Activated CD4-positive, CD25-positive, alpha-beta regulatory T cell treated with anti-CD3 and anti-CD28 coated beads, Interleukin-2, amount 50 U/mL, for 16 hours (primary cell): ENCODE measurements at places on chromosomes 6 and 20.

GRCh38 chr6:129555206-129555832 is 154.7 kb downstream of the ARHGAP18 start:
- DNase-seq: no peak

DNA sequence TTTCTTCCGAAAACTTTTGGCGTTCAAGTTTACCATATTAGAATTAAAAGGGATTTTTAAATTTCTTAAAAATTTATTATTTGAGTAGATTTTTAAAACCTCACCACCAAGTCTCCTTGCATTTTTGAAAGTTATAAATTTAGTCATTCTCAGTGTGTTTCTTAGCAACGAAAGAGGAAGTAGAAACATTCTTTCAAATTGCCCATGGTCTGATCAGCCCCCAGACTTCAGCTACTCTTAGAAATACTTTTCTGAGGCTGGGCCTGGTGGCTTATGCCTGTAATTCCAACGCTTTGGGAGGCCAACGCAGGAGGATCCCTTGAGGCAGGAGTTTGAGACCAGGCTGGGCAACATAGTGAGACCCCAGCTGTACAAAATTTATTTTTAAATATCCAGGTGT is 15.1 kb upstream of the RTF2 start:
- no peak for DNase-seq

DNA sequence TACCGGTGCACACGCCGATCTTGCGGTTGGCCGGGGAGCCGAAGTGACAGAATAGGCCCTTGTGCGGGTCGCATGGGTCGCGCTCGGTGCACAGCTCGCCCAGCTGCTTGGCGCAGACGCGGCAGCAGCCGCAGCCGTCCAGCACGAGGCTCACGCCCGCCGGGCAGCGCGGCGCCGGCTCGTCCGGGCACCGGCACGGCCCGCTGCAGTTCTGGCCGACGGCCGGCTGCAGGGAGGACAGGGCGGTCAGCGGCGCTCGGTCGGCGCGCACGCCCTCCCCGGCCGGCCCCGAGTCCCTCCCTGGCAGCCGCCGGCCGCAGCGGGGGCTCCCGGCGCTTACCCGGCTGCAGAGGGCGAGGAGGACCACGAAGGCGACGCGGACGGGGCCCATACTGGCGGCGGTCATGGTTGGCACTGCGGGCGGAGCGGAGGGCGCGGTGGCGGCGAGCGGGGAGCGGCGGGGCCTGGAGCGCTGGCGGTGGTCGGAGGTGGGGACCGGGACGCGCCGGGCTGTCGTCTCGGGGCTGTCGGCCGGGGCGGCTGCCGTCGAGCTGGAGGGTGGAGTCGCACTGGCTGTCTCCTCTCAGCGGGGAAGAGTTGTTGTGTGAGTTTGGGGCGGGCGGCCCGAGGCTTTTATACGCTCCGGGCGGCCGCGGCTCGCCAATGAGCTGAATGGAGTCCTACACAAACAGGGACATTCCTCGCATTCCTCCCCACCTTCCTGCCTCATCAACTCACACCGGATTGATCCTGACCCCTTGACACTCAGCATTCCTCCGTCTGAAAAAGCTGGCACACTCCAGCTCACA is at the start of gene CCN2:
CCN2 (minus strand) TSS at position 606 of the 809 bp plus-strand sequence; CDS start at position 406, 200 bp downstream.
- no peak for DNase-seq

GRCh38 chr20:62381202-62381797 is 5.6 kb upstream of the RPS21 start:
- no peak for DNase-seq

DNA sequence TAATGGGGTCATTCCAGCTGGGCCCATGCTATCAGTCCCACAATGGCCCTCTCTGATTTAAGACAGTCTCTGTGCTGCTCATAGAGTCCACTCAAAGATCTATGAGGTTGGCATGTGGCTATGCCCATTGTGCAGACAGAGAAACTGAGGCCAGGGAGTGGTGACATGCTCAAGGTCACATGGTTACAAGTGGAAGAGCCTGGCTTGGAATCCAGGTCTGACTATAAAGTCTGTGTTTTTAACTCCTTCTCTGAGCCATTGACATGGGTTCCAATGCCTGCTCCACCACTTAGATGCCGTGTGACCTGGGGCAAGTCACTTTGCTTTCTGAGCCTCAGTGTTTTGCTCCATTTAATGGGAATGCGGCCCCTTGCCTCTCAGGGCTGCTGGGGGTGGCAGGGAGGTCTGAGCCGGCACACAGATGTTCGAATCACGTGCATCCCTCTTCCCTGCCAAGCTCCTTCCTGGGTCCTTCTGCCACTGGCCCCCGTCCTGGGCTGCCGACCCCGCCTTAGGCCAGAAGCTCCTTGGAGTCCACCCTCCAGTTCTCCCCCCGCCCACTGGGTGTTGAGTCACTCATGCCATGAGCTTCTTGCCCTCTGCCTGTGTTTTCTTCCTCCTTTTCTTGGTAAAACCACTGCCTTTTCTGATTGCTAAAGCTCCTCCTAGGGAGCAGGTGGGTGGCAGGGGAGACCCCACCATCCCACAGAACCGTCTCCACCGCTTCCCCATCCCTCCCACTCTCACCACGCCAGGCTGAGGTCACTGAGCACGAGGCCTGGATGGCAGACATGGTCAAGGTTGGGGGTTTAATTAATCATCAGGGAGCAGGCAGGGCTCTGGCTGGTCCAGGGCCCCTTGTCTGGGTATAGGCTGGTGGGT is 35.7 kb downstream of the CEBPB start:
- no peak for DNase-seq

DNA sequence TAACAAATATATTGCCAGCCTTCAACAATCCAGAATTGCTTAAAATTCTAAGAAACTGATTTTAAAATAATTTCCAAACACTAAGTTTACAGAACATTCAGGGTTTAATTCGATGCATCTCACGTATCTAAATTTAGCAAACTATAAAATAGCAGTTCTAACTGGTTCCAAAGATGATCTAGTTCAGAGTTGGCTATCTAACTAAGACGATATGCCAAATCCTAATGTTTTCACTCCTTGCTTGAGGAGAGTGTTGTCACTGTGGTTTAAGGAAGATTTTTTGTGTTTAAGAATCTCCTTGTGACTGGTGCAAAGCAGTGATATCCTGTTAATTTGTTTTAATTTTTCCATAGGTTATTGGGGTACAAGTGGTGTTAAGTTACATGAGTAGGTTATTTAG is 311.5 kb upstream of the ID4 start:
- no peak for DNase-seq
